ENCODE measurements at places on chromosomes 6 and 20.

- DNase-seq, result no peak
Measured at GRCh38 chr6:98454809-98455322, 379.5 kb upstream of the POU3F2 start.

GRCh38 chr6:167056370-167056769 is 57.2 kb downstream of the CEP43 start:
- no peak for DNase-seq

GRCh38 chr6:49841424-49841823 is 24.9 kb downstream of the CRISP1 start:
- no peak for DNase-seq

GRCh38 chr6:41917528-41917927 is 3.4 kb downstream of the MED20 start:
- no peak for DNase-seq

- no peak for DNase-seq
Measured at GRCh38 chr6:4474810-4475209, 301.4 kb upstream of the CDYL start.

Data from tibial artery (tissue), 4 donors.